Right renal cortex interstitium (tissue), 3 donors: ENCODE measurements at places on chromosomes 6 and 20. TPM values are rescaled to one million over a fixed set of nuclear protein-coding genes. Genes with fewer than 3 reads are reported as not detected.

GRCh38 chr20:21338291-21338690, 35.2 kb downstream of the XRN2 start:
- no peak for DNase-seq

GRCh38 chr6:122501475-122501874, 29.9 kb upstream of the SERINC1 start:
- DNase-seq, result no peak

KIZ gene
- polyA plus RNA-seq, result 33.2 TPM

ETV7 gene
- not detected for polyA plus RNA-seq

GRCh38 chr6:142773859-142774648, 170.9 kb downstream of the HIVEP2 start:
- no peak for DNase-seq
